Fibroblast of skin of right quadriceps (primary cell): ENCODE measurements at places on chromosomes 6 and 20.
A peak's percentile ranks its signal among the peaks of the same experiment; 100 is the strongest.

DNA sequence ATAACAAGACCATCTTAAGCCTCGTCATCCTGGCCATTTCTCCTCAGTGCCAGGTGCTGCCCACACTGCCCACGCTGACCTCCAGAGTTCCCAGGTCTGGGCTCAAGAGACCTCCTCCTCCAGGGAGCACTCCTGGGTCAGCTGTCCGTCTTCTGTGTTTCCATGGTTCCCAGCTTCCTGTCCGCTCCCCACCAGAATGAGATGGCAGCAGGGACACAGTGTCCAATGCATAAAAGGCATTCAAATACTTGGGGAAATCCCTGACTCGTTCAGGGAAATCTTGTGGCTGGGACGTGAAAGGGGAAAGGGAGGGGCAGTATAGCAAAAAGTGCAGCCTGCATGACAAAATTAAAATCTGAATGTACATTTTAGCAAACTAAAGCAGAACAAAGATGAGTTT lies 54.3 kb downstream of the SLC23A2 start:
- no peak for DNase-seq

- no peak for DNase-seq
Measured at GRCh38 chr6:150689900-150690590, 90.4 kb downstream of the PLEKHG1 start.

- no peak for DNase-seq
Measured at GRCh38 chr6:55281215-55281614, 46.1 kb upstream of the GFRAL start.

GRCh38 chr6:166937746-166938145 lies 18.6 kb downstream of the RNASET2 start:
- DNase-seq = no peak

- peak; percentile 50 for DNase-seq
Measured at GRCh38 chr6:43644940-43645612, at the start of gene RSPH9. Gene RSPH9 (plus strand): TSS chr6:43645036. CDS start chr6:43645099, 63 bp downstream.

DNA sequence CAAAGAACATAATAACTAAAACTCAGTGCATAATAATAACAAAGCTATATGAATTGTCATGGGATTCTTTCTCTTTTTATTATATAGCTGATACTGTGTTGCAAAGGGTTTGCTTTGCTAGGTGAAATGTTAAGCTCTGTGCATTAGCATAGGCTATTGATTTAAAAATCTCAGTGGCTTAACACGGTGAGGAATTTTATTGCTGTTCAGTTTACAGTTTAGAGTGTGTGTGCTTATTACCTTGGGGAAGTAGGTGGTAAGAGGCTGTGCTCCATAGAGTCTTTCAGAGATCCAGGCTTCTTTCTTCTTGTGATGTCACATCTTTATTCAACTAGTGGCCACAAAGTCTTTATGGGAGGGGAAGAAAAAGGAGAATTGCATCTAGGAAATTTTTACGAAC lies 55.7 kb downstream of the LRRC1 start:
- DNase-seq = no peak

DNA sequence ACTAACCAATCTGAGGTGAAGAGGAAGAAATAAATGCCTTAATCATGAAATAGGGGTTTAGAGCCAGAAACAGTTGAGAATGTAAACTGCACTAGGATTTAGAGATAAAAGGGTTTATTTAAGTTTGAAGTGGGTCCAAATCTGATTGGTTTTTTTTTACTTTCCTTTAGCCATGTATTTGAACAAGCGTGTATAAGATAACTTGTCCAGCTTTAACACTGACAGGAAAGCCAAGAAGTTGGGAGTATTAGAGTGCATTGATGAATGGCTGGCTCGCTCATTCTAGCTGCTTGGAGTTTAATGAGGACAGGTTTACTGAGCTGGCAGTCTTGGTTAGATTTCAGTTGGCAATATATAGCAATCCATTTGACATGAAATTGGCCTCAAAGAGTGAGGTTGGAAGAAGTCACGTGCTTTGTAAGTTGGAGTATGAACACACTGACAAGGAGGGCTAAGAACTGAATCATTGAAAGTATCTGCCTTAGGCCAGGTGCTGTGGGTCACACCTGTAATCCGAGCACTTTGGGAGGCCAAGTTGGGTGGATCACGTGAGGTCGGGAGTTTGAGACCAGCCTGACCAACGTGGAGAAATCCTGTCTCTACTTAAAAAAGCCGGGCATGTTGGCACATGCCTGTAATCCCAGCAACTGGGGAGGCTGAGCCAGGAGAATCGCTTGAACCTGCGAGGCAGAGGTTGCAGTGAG lies 13.7 kb downstream of the SRSF3 start:
- no peak for DNase-seq

GRCh38 chr20:61435184-61435822 lies 183.2 kb downstream of the CDH4 start:
- DNase-seq = no peak

DNA sequence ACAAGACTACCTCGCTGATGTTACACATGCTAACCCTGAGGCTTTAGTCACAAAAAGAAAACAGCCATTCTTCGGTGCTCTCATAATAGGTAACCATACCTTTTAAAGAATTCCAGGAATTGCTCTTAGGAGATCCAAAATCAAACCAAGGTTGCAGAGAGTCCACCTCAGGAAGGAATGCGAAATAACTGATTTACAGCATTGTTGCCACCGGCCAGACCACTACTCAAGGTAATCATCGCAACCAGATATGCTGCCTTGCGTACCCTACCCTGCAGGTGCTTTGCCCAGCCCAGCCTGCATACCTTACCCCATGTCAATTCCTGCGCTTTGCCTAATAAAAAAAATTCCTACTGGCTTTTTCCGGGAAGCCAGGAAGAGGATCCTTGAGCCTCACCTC lies 27.0 kb downstream of the NUP153 start:
- DNase-seq = no peak

DNA sequence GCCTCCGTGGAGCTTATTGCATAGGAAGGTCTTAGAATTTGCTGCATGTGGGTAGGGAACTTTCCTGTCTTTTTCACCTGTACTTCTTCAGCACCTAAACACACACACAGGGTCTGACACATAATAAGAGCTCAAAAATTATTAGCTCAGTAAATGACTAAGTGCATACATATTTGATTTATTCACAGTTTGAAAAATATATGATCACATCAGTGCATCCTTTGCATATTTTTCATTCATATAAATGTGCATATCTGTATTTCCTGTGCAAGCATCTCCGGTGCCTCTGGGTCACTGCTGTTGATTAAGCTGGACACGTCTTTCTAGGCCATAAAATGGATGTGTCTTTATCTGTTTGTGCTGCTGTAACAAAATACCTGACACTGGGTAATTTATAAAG lies 234.7 kb downstream of the UST start:
- DNase-seq = no peak

GRCh38 chr6:111667931-111668330 lies 62.3 kb upstream of the TRAF3IP2 start:
- DNase-seq = peak; percentile 40

DNA sequence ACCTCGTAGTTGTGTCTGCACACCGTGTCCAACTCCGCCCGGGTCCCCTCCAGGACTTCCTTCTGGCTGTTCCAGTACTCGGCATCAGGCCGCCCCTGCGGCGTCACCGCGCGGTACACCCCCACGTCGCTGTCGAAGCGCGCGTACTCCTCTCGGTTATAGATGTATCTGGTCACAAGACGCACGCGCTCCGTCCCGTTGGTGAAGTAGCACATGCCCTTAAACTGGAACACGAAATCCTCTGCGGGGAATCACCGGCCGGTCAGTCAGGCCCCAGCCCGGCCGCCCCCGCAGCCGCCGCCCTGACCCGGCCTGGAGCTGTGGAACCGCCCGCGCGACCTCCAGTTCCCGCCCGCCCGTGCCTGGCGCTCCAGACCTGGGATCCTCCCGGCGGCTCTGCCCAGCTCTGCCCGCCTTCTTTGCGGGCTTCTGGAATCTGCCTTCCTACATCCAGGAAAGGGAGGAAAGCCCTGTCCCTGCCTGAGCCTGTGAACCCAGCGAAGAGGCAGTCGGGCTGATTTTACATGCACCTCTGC lies 1.6 kb downstream of the HLA-DQB1 start:
- no peak for DNase-seq

GRCh38 chr20:2742934-2743559 lies 50.5 kb downstream of the EBF4 start:
- peak; percentile 57 for DNase-seq

- no peak for DNase-seq
Measured at GRCh38 chr6:132730560-132730959, 16.7 kb upstream of the VNN1 start.

DNA sequence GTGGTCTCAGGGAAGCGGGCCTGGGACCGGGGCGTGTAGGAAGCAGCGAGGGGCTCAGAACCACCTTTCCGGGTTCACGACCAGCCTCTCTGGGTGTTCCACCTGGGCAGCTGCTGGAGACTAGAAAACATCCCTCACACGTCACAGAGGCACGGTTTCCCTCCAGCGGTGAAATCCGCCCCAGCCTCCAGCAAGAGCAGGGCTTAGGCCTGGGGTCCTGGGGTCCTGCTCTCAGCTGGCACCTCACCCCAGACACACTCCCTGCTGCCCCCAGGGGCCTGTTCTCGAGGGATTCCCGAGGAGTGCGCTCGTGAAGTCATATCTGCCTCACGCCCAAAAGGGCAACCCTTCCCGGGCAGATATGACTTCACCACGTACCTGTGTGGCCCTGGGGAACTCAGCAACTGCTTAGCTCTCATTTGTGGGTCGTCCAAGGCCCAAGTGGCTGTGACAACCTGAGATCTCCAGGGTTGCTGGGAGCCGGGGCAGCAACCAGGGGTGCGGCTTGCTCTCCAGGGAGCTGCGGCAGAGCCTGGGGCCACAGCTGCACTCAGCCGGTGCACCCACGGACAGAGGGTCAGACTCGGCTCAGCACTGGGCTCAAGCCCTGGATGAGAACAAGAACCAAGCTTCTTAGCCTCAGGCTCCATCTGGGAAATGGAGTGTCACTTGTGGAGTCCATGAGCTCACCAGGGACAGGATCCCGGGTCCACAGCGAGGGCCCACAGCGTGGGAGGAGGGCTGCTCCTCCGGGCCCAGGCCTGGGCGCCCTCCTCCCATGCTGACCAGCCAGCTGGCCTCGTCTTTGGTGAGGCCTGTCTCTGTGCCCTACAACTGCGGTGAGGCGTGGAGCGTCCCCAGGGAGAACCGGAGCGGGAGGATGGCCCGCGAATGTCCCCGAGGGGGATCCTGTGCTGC lies 661 bp downstream of the FNDC11 start:
- no peak for DNase-seq

GRCh38 chr20:54308804-54309203 lies 100.9 kb downstream of the PFDN4 start:
- DNase-seq = no peak

DNA sequence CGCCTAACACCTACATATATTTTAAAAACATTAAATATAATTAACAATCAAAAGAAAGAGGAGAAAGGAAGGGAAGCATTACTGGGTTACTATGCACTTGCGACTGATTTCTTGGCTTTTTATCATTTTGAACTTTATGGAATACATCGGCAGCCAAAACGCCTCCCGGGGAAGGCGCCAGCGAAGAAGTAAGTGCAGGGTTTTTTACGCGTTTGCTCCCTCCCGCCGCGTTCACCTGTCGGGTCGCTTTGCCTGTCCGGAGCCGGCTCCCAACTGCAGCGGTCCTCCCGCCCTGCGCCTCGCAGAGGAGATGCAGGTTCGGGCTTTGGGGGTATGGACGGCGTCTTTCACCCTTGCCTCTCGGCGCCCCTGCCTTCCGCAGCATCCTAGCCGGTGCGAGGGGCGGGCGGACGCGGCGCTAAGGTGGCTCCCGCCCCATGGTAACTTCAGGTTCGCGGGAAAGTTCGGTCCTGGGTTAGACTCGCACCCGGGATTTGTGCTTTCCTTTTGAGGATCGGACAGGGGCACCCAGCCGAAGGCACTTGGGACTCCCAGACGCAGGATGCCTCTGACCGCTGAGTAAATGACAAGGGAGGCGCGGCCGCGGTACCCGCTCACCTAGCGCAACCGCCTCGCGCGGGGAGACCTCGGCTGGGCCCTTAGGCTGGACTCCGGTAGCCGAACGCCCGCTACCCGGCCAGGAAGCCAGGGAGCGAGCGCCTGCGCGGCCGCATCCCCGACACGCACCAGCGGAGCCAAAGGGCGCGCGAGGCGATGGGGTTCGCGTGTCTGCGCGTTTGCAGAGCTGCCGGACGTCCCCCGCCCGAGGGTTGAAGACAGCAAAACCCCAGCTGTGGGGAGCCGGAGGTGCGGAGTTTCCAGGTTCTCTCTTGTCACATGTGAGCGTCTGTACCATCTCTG lies 891 bp downstream of the RSPO3 start:
- DNase-seq = no peak

DNA sequence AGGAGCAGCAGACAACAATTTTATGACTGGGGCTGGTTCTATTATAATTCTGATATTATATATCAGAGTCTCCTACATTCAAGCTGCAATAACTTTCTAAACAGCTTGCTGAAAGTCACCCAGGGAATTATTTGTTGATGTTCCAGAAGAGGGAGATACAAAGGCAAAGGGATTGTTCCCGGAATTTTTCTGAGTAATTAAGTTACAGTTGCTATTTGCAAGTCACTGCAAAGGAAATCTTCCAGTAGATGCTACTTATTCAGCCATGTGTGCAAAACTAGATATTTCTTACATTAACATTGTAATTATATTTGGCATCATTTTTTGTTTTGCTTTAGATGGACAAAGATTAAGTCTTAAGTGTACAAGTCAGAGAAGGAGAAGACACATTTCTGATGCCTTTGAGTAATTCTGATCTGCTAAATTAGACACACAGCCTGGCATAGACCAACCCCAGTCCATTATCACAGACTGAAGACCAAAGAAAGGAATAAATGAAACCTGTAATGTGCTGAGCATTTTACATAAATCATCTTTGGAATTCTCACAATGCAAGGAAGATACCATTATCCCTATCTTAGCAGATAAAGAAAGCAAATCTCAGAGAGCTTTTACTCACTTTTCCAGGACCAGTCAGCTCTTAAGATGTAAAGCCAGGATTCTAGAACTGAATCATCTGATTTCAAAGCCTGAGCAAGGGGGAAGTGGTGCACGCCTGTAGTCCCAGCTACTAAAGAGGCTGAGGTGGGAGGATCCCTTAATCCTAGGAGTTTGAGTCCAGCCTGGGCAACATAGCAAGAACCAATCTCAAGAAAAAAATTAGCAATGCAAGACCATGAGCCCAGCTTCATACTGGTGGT lies 62.6 kb upstream of the AKAP12 start:
- DNase-seq = no peak

DNA sequence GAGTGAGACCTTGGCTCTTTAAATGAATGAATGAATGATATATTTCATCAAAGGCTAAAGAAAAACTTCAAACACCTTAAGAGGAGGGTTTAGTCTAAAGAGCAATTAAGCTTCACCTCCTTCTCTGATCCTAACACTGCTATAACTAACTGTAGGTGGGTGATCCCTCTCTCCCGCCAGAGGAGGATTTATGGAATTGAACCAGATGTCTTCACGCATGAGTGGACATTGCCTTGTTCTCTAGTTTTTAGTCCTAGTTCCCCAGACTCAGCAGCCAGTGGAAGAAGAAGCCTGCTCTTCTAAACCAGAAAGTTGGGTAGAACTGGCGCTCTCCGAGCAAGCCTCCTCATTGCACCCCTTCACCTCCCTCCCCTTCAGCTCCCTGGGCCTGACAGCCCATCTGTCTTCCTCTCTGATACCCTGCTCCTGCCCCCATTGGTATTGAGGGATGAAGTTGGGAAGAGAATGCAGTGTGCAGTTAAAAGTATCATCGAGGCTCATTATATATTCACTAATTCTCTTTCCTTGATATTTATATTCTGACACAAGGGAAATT lies 142.7 kb downstream of the ARID1B start:
- DNase-seq = no peak
